Panc1 (cell line): ENCODE measurements at places on chromosomes 12 and 14.

DNA sequence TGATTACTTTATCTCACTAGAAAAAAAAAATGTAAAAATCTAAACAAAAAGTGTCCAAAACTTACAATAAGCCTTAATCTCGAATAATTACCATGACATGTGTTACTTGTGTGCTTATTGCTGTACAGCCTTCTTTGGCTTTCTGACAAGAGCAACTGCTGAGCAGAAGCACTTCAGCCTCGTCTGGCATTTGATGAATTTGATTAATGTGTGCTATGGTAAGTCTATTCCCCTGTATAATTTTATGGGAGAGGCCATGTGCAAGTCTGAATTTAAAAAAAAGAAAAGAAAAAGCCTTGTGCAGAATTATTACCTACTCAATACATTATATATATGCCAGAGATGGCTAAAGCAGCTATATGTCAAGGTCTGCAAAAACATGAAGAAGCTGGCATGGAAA lies 113.9 kb downstream of the AEBP2 start:
- no peak overlapping the region for H3K27ac ChIP-seq
- H3K27me3 ChIP-seq, result no peaks in the 10 kb centered on the region
- DNase-seq, result no peak

DNA sequence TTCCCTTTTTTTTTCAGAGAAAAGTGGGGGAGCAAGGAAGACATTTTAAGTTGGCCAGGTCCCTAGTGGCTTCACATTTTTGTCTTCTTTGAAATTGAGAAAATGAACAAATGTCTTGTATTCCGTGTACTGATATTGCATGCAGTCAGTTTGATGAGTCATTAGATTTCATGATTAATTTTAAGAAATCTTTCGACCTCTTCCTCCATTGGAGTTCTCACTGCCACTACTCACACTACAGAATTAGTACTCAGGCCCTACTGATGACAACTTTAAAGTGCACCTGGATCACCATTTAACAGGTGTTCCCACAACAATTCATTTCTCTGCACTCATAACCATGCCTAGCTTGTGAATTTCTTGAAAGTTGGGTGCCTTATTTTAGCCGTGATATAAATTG lies 50.5 kb downstream of the SAMD4A start:
- peaks cover 6% of the 10 kb centered on the region for H3K4me1 ChIP-seq
- no peak overlapping the region for H3K27ac ChIP-seq
- H3K4me3 ChIP-seq, result no peak overlapping the region
- H3K36me3 ChIP-seq, result no peaks in the 10 kb centered on the region
- DNase-seq, result no peak
- H3K27me3 ChIP-seq, result no peaks in the 10 kb centered on the region

- no peaks in the 10 kb centered on the region for H3K4me1 ChIP-seq
- no peak for DNase-seq
- no peak overlapping the region for H3K27ac ChIP-seq
- no peak overlapping the region for H3K4me3 ChIP-seq
- no peaks in the 10 kb centered on the region for H3K36me3 ChIP-seq
Measured at GRCh38 chr12:131816495-131816894, 11.7 kb upstream of the MMP17 start.

DNA sequence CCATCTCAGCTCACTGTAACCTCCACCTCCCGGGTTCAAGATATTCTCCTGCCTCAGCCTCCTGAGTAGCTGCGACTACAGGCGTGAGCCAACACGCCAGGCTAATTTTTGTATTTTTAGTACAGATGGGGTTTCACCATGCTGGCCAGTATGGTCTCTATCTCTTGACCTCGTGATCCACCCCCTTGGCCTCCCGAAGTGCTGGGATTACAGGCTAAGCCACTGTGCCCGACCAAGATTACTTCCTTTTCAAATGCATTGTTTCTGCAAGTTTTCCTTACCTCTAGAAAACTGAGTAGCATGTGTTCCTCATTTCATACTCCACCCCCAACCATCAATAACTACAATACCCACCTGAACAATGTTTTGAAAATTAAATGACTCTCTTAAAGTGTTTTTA lies 13.1 kb downstream of the ARF6 start:
- no peak overlapping the region for H3K4me3 ChIP-seq
- no peak for DNase-seq
- no peaks in the 10 kb centered on the region for H3K27me3 ChIP-seq
- H3K36me3 ChIP-seq, result no peaks in the 10 kb centered on the region
- peaks cover 37% of the 10 kb centered on the region for H3K4me1 ChIP-seq
- H3K27ac ChIP-seq, result peak overlapping the region; percentile 90

DNA sequence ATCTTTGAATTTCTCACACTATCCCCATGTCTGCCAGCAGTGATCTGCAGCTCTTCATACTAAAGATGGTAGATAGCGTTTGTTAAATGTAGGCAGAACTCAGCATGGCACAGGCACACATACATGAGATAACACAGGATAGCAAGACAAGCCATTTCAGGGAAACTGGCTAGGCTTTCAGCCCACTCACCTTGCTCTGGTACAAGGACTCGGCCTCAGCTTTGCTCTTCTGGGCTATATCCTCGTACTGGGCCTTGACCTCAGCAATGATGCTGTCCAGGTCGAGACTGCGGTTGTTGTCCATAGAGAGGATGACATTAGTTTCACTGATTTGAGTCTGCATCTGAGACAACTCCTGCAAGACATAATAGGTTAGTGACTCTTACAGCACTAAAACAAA lies 3.1 kb downstream of the KRT1 start:
- H3K27ac ChIP-seq, result no peak overlapping the region
- no peaks in the 10 kb centered on the region for H3K36me3 ChIP-seq
- H3K4me1 ChIP-seq, result no peaks in the 10 kb centered on the region
- no peak for DNase-seq
- H3K4me3 ChIP-seq, result no peak overlapping the region
- H3K27me3 ChIP-seq, result peaks cover 42% of the 10 kb centered on the region

DNA sequence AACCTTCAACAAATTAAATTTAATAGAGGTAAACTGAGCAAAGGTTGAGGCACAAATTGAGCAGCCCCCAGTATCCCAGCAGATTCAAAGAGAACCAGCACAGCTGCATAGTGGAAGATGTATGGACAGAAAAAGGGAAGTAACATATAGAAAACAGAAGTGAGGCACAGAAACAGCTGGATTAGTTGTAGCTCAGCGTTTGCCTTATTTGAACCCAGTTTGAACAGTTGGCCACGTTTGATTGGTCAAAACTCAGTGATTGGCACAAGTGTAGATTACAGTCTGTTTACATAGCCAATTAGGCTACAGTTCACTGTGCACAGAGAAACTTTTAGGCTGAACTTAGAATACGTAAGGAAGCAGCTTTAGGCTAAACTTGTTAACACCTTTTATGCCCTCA lies 315.5 kb downstream of the RMST start:
- no peak overlapping the region for H3K27ac ChIP-seq
- H3K36me3 ChIP-seq, result no peaks in the 10 kb centered on the region
- no peak for DNase-seq
- no peaks in the 10 kb centered on the region for H3K4me1 ChIP-seq

- no peak for DNase-seq
- no peak overlapping the region for H3K4me3 ChIP-seq
- H3K4me1 ChIP-seq, result peaks cover 3% of the 10 kb centered on the region
- no peak overlapping the region for H3K27ac ChIP-seq
- no peaks in the 10 kb centered on the region for H3K36me3 ChIP-seq
- no peaks in the 10 kb centered on the region for H3K27me3 ChIP-seq
Measured at GRCh38 chr14:23054000-23054811, 3.1 kb downstream of the CDH24 start.

GRCh38 chr12:1562813-1563407 lies 31.5 kb downstream of the FBXL14 start:
- no peaks in the 10 kb centered on the region for H3K36me3 ChIP-seq
- H3K4me3 ChIP-seq, result no peak overlapping the region
- peaks cover 12% of the 10 kb centered on the region for H3K4me1 ChIP-seq
- no peaks in the 10 kb centered on the region for H3K27me3 ChIP-seq

GRCh38 chr12:3605692-3606091 lies 114.7 kb downstream of the PRMT8 start:
- H3K4me1 ChIP-seq, result no peaks in the 10 kb centered on the region
- no peak overlapping the region for H3K4me3 ChIP-seq
- H3K36me3 ChIP-seq, result no peaks in the 10 kb centered on the region
- no peak overlapping the region for H3K27ac ChIP-seq

DNA sequence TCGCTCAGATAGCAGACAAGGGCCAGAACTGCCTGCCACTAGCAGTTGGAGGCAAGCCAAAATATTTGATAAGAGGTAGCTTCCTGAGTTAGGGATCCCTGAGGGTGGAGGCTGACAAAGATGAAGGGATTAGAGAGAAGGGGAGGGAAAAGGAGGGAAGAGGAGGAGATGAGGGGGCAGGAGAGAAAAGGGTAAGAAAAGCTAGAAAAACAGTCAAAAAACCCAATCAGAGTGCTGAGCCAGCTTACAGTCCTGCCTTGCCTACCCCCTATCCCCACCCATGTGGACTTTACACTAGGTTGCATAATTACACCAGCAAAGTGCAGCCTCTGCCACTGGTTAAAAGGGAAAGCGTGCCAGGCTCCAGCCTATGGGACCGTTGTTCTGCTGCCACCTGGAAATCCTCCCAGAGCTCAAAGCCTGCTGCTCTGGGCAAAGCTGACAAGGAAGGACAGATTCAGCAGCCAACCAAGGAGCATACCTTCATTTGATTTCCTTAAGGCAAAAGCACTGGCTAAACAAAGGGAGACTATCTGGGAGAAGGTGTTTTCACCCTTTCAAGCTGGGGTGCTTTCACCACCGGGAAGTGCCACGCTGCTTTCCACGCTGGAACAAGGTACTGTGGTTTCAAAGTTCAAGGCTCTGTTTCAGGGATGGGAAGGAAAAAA lies 3.8 kb upstream of the NUMB start:
- DNase-seq, result no peak
- H3K4me1 ChIP-seq, result peaks cover 4% of the 10 kb centered on the region
- H3K4me3 ChIP-seq, result peak overlapping the region; percentile 36
- no peaks in the 10 kb centered on the region for H3K36me3 ChIP-seq
- no peaks in the 10 kb centered on the region for H3K27me3 ChIP-seq

GRCh38 chr12:132475304-132476037 lies 14.5 kb upstream of the FBRSL1 start:
- peak overlapping the region; percentile 61; the same call in 1 of the 2 replicates for H3K27ac ChIP-seq
- no peak for DNase-seq
- peaks cover 17% of the 10 kb centered on the region for H3K4me1 ChIP-seq
- H3K27me3 ChIP-seq, result no peaks in the 10 kb centered on the region

DNA sequence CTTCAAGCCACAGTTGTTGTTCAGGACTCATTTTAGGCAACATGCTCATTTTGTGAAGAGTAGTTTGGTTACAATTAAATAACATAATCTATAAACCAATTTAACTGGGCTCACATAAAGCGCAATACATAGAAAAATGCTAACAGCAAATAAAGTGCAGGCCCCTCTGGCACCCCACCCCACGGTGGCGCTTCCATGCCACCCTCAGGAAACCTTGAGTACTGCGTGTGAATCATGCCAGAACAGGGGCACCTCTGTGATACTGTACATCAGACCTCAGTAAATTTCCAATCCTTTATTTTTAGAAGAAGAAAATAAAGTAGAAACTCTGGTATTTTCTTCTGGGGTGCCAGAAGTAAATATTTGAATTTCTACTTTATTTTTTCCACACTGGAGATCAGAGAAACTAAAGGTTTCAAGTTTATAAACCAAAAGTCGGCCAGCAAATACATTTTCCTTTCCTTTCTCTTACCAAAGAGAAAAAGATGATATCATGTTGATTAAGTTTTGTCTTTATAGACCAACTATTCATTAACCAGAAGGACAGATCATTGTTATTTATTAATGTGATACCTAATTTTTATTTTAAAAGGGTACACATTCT lies 316.8 kb downstream of the PAWR start:
- no peaks in the 10 kb centered on the region for H3K27me3 ChIP-seq
- H3K27ac ChIP-seq, result no peak overlapping the region
- no peaks in the 10 kb centered on the region for H3K36me3 ChIP-seq
- no peak overlapping the region for H3K4me3 ChIP-seq

DNA sequence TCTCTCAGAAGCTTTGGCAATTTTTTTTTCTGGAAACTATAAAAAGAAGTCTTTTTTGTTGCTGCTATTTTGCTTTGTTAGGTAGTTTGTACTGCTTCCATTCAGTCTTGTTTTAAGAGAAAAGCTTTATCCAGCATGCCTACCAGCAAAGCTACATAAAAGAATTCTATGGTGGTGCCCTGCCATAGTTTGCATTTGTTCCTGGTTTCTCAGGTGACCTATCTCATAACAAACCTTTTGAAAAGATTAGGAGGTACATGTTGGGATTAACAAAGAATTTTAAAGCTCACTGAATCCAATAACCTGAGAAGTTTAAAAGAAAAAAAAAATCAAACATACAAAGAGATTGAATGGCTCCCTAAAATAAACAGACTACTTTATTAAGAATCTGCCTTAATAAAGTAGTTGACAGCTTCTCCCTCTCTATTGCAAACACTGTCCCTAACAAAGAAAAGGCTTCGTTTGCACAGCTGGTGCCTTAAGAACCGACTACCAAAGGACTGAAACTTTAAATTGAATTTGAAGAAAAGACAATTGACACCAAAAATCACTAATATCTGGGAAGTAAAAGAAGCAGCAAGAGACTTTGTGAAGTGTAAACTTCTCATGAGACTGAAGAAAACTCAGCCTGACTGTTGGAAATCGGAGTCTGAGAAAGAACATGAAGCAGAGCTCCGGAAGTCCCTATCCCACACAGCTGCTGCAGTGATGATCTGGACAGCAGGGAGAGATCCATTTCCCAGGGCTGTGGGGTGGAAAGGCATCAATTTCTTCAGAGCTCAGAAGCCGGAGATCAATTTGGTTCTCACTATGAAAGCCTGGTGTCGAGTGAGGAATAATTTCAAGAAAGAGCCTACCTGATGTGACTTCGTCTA lies 102.7 kb upstream of the PLEKHA5 start:
- no peaks in the 10 kb centered on the region for H3K4me1 ChIP-seq
- H3K4me3 ChIP-seq, result no peak overlapping the region
- H3K36me3 ChIP-seq, result no peaks in the 10 kb centered on the region
- H3K27me3 ChIP-seq, result no peaks in the 10 kb centered on the region

DNA sequence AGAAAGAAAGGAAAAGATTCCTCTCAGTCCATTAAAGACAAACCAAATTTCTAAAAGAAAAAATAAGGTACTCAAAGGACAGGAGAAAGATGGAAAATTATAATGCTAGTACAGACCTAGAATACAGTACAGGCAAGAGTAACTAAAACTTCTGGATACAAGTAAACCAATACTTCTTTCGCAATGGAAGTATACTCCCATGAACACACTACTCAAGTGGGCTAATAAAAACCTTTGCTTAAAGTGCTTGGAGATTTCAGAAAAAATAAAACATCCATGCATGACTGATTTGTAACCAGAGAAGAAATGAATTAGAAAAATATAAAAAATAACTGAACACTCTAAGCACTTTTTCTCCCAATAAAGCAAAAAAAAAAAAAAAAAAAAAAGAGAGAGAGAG lies 3.5 kb downstream of the ZBTB25 start:
- peaks cover 11% of the 10 kb centered on the region; the same call in 1 of the 2 replicates for H3K36me3 ChIP-seq
- no peaks in the 10 kb centered on the region for H3K27me3 ChIP-seq
- DNase-seq, result no peak
- H3K4me3 ChIP-seq, result no peak overlapping the region

GRCh38 chr12:109840305-109841074 lies 7.3 kb upstream of the TRPV4 start:
- H3K4me1 ChIP-seq, result no peaks in the 10 kb centered on the region
- no peaks in the 10 kb centered on the region for H3K27me3 ChIP-seq
- H3K4me3 ChIP-seq, result no peak overlapping the region
- no peak overlapping the region for H3K27ac ChIP-seq
- no peak for DNase-seq
- H3K36me3 ChIP-seq, result no peaks in the 10 kb centered on the region
